ENCODE measurements at places on chromosomes 6 and 20.

DNA sequence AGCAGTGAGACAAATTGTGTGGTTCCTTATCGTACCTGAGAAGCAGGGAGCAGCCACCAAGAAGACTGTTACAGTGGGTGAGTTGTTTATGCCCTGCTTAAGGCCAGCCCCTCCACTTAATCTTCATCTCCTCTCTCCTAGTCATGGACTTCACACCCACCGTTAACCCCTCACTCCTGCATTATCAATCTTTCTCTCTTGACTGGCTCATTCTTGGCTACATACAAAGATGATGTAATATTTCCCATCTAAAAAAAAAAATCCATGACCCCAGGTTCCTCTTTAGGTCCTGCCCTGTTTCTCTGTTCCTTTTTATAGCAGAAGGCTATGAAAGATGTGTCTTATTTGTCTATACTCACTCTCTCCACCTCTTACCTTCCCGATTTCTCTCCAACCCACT is 72.4 kb downstream of the SHLD1 start:
- DNase-seq = no peak

DNA sequence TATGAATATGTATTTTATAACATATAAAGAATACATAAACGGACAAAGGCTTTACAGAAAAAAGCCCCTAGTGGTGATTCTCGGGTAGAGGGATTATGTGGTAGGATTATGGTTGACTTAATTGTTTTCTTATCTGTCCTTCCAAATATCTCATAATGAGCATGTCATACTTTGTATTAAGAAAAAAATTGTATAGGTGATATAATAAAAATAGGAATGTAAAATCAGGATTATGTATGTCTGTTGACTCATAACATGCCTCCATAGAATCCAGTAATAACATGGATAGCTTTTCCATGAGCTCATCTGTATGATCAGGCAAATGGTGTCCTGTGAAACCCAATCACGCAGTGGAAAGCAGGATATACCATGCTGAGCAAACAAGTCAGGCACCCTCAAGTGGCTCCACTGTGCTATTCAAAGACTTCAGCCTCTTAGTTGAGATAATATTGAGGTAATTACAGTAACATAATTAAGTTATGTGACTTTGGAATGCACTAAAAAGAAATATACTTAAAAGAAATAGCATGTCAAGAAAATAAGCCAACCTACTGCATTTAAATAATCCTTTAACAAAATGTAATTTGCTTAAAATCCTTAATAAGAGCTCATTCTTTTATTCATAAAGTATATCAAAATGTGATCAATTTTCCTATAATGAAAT is 39.6 kb upstream of the PRELID3B start:
- no peak for DNase-seq

GRCh38 chr20:63491078-63491477 is 7.8 kb downstream of the EEF1A2 start:
- no peak for DNase-seq

GRCh38 chr6:21084656-21085055 is 508.9 kb upstream of the SOX4 start:
- DNase-seq = no peak

- no peak for DNase-seq
Observed at GRCh38 chr6:155449450-155450239, 6.0 kb downstream of the NOX3 start.

DNA sequence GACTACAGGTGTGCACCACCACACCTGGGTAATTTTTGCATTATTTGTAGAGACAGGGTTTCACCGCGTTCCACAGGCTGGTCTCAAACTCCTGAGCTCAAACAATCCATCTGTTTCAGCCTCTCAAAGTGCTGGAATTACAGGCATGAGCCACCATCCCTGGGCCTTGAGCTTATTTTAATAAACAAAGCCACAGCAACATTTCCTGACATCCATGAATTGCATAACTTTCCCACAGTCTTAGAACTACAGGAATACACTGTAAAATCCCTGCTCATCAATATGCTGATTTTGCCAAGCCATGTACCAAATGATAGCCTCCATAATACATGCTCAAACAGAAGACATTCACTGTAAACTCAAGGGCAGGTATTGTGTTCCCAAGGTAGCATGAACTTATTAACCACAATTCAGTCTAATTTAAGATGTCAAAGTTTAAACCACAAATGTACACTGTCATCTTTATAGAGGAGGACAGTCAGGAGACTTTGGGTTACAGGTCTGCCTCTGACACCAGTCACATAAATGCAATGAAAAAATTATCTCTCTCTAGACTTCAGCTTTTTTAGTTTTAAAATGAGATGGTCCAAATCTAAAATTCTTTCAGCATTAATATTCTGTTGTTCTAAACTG is 40.0 kb downstream of the NUDT3 start:
- no peak for DNase-seq

GRCh38 chr20:21936261-21936660 is 230.8 kb downstream of the PAX1 start:
- no peak for DNase-seq

- DNase-seq = no peak
Observed at GRCh38 chr6:14934844-14935243, 311.0 kb upstream of the JARID2 start.

DNA sequence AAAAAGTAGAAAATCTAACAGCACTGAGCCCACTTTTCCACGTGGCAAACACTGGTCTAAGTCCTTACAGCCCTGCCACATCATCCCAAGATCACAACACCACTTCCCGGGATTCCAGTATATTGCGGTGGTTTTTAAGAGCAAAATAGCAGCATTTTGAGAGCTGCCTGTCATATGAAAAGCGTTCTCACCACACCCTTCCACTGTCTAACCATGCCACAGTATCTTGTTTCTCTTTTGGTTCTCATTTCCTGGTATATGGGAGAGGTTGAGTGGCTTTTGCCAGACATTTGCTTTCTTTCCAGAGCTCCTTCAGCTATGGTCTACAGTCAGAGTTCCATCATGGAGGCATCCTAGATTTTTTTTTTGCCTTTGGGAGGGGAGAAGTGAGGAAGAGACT is 243.0 kb downstream of the TSHZ2 start:
- no peak for DNase-seq

- no peak for DNase-seq
Observed at GRCh38 chr6:99550046-99550748, 18.3 kb downstream of the CCNC start.

DNA sequence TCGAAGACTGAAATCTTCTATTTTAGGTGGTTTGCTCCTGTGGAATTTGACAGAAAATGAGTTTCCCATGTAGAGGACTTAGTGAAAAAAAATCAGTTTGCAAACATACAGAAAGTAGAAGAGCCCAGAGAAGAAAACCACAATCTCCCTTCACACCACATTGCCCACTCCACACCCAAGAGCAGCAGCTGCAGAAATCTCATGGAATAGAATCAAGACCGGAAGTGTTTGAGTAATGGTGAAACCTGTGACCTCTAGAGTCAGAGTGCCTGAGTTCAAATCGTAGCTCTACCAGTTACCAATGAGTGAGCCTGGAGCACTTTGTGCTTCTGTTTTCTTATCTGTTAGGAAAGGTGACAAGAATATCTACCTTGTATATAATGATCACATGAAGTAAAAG is 4.6 kb downstream of the SIRPG start:
- no peak for DNase-seq

DNA sequence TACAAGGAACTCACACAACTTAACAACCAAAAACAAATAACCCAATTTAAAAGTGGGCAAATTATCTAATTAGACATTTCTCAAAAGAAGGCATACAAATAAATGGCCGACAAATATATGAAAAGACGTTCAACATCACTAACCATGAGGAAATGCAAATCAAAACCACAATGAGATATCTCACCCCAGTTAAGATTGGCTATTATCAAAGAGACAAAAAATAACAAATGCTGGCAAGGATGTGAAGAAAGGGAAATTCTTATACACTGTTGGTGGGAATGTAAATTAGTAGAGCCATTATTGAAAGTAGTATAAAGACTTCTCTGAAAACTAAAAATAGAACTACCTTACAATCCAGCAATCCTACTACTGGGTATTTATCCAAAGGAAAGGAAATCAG is 96.7 kb upstream of the SIRPG start:
- no peak for DNase-seq

DNA sequence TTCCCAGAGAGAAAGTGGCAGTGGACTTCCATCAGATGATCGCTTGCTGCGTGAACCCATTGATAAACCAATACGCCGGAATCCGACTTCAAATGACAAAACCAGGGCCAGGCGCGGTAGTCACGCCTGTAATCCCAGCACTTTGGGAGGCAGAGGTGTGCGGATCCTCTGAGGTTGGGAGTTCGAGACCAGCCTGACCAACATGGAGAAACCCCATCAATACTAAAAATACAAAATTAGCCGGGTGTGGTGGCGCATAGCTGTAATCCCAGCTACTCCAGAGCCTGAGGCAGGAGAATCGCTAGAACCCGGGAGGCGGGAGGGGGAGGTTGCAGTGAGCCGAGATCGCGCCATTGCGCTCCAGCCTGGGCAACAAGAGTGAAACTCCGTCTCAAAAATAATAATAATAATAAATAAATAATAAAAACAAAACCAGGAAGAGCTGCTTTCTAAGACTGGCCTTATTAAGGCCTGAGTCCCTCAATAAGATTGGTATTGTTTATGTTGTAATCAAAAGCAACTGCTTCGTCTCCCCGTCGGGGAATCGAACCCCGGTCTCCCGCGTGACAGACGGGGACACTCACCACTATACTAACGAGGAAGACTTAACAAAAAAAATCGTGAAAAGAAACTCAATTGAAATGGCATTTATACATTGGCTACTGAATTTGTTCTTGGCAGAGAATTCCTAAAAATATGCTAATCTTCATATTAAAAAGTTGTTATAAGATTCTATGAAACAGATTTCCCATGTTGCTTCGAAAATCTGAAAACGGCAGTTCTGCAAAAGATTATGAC is 110.2 kb upstream of the ZNF184 start:
- peak; percentile 40 for DNase-seq

- DNase-seq = no peak
Observed at GRCh38 chr6:97656236-97656635, 373.2 kb upstream of the MMS22L start.

DNA sequence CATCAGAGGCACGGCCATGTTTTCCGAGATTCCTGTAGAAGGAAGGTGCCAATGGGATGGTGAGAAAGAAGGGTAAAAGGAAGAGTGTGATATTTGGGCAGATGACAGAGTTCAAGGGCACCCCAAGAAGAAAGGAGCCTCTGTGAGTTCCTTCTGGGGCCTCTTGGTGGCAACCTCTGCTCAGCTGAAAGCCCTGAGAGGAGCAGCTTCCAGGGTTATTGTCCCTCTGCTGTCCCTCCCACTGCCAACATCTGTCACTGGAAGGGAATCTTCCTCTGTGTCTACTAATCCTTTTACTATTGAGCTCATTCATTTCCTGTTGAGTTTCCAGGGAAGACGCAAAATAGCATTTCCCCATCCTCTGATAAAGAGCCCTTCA is 40.0 kb upstream of the KCNK16 start:
- DNase-seq = no peak

DNA sequence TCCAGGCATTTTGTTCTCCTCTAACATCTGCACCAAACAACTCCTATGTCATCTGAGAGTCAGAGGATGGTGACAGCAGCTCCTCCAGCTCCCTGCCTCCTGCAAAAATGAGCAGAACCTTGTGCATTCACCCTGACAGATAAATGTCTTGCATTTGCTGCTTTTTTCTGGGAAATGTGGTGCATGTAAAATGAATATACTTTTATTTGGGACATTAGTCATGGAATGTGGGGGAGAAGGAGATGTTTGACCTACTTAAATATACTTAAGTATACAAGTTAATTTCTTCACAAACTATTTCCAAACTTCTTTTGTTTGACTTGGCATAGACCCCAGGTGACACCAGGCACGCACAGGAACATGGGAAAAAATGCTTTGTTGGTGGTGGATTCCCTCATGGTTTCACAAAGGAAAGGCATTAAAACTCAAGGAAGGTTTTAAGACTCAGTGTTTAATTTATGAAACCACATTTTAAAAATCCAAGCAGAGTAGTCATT is 181.8 kb upstream of the MCHR2 start:
- DNase-seq = no peak

DNA sequence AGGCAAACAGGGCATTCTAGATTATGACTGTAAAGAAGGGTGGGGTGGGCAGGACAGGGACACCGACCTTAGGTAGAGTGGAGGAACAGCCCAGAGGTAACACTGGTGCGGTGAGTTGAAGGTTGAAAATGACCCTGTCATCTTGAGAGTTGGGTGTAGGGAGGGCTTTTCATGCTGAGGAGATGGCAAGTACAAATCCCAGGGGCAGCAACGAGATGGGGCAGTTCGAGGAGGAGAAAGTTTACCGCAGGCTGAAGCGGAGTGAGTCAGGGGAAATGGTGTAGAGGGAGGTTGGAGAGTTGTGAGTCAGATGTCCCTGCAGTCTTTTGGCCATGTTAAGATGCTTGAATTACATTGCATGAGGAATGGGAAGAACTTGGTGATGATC is 101.1 kb downstream of the HIVEP1 start:
- no peak for DNase-seq

GRCh38 chr6:134295953-134296553 is 21.9 kb downstream of the SGK1 start:
- no peak for DNase-seq

DNA sequence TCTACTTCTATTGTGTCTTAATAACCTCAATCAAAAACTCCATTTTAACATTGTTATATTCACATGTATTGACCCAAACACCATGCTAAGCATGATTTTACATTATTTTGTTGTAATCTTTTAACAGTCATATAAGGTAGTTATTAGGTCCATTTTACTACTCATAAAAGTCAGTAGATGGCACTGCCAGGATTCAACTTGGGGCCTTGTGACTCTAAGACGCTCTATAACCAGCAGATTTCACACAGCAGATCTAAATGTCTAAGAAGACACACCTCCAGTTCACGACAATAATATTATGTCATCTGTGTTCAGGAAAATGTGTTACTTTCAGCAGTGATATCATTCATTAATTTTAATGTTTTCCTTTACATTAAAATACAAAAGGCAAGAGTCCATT is 88.0 kb downstream of the FRK start:
- DNase-seq = no peak

DNA sequence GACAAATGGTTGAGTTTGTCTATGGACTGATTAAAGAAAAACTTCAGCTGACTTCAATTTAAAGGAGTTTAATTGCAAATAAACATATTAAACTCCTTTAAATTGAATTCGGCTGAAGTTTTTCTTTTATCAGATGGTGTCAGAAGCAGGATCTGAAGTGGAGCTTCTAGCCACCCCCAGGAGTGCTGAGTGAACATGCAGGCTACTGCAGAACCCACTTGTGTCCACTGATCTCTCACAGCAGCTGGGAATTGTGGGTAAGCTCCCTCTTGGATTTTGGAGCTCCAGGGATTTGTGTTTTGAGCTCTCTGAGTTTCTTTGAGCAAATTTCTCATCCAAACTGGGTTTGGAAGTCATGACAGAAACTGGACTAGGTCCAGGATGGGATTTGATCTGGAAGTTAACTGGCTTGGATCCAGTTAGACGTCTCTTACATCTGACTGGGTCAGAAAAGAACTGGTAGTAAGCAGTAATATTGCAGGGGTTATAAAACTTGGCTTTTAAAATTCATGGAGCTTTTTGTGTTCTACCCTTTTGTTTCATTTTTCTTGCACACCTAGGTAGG is 95.8 kb upstream of the UST start:
- DNase-seq = no peak

DNA sequence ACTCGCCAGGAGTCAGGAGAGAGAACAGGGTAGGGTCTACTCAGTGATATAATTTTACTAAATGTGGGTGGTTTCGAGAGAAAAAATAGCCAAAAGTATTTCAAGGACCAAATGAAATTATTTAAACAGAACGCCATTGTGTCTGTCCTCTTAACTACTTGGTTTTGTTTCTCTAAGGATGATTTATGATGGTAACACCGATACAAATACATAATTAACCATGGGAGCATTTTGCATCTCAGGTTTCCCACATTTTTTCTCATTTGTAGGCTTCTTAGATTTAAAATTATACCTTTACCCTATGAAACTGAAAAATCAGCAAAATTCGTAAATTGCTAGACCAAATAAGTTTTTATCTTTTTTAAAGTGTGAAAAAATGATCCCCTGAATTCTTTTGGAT is 188.2 kb downstream of the ZFP64 start:
- peak; percentile 42 for DNase-seq
